SHP77 (cell line): ENCODE measurements at places on chromosomes 16 and 17.
A peak's percentile ranks its signal among the peaks of the same experiment; 100 is the strongest.

DNA sequence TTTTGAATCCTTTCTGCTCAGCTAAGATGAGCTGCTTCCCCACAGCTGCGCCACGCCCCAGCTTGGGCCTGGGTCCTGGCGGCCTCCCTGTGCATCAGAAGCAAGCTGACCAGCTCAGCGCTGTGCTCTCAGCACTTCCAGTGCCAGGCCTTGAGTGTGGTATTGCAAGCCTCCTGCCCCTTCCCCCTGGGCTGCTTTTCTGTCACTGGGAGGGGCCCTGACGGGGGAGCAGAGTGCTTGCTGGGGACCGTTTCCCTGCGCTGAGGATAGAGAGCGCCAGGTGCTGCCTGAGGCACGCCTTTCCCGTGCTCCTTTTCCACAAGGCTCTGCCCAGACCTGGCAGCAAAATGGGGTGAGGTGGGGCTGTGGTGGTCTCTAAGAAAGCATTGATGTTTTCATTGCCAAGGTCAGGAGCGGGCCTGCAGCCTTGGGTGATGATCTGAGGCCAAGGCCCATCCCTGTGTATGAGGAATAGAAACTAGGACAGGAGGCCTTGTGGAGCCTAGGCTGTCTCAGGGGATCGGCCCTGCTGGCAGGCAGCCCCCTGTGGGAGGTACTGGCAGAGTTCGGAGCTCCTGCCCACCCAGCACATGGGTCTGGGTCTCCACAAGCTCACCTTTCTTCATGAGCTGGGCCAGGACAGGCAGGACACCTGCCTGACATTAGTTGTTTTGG, 29.7 kb downstream of the POLR3E start:
- DNase-seq, result no peak

DNA sequence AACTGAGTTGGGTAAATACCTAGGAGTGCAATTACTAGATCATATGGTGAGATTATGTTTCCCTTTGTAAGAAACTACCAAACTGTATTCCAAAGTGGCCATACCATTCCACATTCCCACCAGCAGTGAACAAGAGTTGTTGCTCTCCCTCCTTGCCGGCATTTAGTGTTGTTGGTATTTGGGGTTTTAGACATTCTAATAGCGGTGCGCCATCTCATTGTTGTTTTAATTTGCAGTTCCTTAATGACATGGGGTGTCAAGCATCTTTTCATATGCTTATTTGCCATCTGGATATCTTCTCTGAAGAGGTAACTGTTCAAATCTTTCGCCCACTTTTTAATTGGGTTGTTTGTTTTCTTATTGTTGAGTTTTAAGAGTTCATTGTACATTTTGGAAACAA, 164.2 kb upstream of the LHX1 start:
- no peak for DNase-seq

- no peak for DNase-seq
Observed at GRCh38 chr16:69863401-69864281, 87.5 kb upstream of the CLEC18A start.

GRCh38 chr17:38538906-38539305, 66.8 kb downstream of the SRCIN1 start:
- peak; percentile 91 for DNase-seq

DNA sequence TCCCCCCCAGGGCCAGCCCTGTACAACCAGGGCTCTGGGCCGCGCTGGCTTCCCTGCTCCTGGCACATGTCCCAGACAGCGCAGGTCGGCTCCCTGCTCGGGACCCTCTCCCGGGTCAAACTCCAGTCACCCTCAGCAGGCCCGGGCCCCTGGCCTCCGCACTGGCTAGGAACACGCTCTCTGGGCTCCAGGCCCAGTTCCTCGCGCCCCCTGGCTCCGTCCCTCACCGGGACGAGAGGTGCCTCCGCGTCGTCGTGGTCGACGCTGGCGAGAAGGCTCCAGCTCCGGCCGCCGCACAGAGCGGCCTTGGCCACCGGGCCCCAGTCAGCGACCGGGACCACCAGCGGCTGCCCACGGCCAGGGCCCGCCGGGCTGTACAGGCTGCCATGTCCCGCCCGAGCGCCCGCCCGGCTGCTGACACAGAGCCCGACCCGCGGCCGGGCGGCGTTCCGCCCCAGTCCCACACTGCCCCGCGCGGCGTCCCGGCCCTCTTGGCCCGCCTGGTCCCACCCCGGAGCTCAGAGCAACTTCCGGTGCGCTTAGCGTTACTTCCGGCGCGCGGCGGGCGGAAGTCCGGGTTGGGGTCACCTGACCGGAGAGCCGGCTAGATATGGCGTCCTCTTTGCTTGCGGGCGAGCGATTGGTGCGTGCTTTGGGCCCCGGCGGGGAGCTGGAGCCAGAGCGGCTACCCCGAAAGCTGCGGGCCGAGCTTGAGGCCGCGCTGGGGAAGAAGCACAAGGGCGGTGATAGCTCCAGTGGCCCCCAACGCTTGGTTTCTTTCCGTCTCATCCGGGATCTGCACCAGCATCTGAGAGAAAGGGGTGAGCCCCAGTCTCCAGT, at the start of gene POLDIP2:
Gene POLDIP2, minus strand, starts transcription at position 467 of the 840 bp plus-strand sequence. Its CDS starts 79 bp downstream, at position 388.
- DNase-seq, result peak; percentile 89

- peak; percentile 84 for DNase-seq
Observed at GRCh38 chr16:27367461-27368357, 34.3 kb upstream of the IL21R start.

GRCh38 chr17:40399185-40399584, 18.5 kb downstream of the TOP2A start:
- peak; percentile 12 for DNase-seq

- no peak for DNase-seq
Observed at GRCh38 chr17:28467456-28468025, 5.9 kb upstream of the SLC13A2 start.

DNA sequence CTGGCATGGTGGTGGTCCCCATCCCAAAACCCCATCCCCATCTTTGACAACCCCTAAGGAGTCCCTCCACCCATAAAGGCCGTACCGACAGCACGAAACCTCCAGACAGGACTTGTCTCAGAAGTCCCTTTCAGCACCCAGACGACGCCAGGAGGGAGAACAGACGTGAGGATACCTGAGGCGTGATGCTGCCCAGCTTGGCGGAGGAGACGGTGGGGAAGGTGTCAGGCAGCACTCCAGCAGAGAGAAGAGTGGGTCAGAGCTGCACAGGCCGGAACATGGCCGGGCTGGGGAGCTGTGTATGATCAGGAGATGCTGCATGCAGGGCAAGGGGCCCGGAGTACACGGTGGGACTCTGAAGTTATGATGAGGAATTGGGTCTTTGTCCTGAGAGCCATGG, 244.2 kb downstream of the GSG1L start:
- no peak for DNase-seq
